ENCODE measurements at places on chromosomes 4 and X.

DNA sequence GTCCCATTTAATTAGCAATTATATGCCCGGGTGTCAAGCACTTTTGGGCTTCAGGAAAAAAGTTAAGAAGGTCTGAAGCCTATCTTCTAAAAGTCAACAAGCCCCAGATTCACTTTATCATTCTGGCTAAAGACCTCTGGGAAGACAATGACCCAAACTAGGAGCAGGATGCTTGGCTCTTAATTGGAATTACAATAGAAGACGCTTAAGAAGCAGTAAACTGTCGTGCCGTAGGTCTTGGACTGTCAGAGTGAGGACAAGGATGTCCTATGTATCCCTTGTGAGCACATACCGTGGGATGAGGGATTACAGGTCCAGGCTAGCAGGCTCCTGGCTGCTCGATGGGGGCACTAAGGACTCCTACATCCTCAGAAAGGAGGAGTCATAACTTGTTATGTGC lies 3.2 kb upstream of the ARHGAP36 start:
- DNase-seq, result no peak

DNA sequence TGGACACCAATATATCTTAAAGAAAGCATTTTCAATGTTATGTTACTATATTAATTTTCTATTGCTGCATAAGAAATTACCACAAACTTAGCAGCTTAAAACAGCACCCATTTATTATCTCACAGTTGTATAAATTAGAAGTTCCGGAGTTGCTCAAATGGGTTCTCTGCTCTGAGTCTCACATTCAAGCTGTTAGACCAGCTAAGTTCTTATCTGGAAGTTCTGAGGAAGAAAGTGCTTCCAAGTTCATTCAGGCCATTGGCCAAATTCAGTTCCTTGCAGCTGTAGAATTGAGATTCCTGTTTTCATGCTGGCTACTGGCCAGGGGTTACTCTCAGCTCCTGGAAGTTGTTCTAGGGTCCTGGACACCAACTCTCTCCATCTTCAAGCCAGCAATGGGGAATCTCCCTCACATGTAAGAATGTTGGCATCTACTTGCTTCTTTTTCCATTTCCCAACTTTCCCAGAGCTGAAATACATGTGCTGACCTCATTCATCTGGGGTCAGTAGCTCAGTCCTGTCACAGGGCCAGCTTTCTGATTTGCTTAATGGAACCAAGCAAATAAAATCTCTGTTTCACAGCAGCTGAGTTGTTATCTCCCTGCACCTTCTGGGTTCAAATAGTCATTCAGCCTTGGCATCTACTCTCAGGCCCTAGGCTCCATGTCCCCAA lies 99.6 kb upstream of the INTU start:
- DNase-seq, result no peak

DNA sequence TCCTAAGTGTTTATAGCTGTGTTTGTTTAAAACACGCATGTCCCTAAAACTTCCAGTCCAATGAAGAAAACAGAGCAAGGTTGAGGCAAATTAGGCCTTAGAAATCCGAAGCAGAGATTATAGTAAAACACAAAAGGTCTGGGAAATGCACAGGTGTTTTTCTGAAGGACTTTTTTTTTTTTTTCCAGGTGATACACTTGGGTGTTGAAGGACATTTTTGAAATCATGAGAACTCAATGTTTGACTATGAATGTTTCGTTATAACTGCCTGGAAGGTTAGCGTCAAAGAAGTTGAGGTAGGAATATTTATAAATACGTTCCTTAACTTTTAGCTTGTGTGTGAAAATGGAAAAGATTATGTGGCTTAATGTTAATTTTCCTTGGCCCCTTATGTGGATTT lies 45.5 kb downstream of the FHIP1A start:
- DNase-seq, result no peak

DNA sequence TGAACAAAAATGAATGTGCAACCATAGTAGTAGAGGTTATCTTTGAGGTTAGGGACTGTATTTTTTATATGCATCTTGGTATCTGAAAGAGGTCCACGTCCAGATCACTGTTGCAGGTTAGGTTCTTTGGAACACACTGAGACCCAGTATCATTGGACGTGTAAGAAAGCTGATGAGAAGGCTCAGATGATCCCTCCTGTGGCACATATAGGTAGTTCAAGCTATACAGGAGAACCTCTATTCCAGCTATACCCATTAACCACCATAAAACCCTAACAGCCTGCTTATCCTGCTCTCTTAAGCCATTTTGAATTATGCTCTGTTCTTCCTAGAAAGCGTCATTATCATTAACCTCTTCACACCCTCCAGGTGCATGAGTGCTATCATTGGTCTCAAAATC lies 930.7 kb upstream of the HS3ST1 start:
- no peak for DNase-seq

DNA sequence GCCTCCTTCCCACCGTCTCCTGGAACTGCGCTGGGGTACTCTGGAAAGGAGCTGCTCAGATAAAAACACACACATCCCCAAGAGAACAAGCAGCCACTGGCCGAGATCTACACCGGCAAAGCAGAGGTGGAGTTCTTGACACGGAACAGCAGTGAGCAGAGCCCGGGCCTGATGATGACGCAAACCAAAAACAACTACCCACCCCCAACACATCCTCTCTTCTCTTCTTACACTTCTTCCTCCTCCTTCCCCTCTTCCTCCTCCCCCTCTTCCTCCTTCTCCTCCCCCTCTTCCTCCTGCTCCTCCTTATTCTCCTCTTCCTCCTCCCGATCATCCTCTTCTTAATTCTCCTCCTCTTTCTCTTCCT lies 4.6 kb downstream of the PNMA5 start:
- DNase-seq, result no peak

GRCh38 chr4:111020476-111020875 lies 397.6 kb upstream of the PITX2 start:
- DNase-seq, result no peak

- DNase-seq, result no peak
Measured at GRCh38 chr4:159290321-159291030, 187.6 kb downstream of the RAPGEF2 start.

DNA sequence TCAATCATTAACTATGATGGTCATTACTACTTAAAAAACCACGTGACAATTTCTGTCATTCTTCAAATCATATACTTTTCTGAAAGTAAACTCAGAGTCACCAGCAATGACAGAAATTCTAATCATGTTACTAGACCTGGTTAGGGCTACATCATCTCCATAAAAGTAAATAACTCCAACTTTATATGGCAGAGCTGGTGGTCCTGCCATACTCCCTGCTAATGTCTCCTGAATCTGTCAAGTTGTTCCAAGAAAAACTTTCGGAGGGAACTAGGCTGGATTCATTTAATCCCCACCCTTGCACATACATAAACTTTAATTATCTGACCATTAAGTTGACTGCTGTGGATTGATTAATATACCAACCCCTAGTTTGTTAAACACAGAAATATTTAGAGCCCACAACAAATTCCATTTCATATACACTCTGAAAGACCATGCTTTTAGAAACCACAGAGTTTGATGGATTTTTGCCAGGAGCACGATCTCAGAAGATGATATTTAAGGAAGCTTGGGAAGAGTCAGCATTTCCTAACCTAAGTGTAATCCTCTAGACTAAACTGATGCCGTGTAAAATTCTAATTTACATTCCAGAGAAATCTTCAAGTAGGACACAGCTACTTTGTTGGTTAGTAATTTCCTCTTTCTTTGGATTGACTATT lies 577.0 kb downstream of the FAT4 start:
- no peak for DNase-seq

- DNase-seq, result no peak
Measured at GRCh38 chr4:5266991-5267390, 215.7 kb downstream of the STK32B start.

- no peak for DNase-seq
Measured at GRCh38 chr4:120555058-120555457, 367.5 kb downstream of the PRDM5 start.

DNA sequence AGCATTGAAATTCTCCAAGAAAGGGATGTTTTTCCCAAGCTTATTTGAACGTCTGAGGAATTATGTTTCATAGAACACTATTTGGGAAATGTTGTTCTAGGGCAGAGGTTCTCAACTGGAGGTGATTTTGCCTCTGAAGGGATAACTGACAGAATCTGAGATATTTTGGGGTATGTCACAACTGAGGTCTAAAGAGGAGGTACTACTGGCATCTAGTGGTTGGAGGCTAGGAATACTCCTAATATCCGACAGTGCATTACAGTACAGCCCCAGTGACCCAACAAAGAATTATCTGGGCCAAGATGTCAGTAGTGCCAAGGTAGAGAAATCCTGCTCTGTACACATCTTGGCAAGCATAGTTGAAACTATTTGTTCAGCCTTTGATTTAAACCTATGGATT lies 6.4 kb downstream of the HSPA4L start:
- peak; percentile 4 for DNase-seq

DNA sequence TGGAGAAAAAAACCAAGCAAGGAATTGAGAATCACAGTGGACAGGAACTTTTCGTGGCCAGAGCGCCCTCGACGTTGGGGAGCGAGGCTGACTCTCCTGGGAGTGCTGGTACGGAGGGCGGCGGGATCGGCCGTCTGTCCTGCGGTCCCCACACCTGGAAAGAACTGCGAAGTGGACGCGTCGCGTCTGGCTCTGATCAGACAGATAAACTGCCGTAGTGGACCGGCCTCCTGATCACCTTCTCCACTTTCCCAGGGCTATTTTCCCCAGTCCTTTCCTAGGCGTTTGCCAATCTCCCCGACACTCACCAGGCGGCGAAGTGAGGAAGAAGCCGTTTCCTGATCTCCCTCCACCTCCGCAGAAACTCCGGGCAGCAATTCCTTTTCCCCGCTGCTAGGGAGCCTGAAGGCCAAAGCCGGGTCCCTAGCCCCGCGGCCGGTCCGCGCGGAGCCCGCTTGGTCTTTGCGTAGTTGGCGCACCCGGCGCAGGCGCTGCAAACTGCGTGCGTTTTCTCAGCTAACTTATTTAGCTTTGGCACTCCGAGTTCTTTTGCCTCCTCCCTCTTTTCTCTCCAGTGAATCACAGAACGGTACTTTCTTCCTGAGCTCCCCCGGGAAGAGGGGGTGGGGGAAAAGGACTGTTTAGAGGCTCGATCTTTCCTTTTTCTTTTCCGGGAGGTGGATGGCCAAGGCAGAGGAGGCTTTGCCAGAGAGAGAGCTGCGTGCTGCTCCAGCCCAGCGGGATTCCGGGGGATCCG lies at the start of gene ARSJ:
Gene ARSJ (minus strand): TSS at position 500 of the 757 bp plus-strand sequence. CDS start 813 bp downstream, outside the sequence.
- no peak for DNase-seq

- no peak for DNase-seq
Measured at GRCh38 chr4:10567766-10568165, 110.5 kb upstream of the ZNF518B start.

GRCh38 chr4:156505341-156505955 lies 466.2 kb downstream of the PDGFC start:
- no peak for DNase-seq

GRCh38 chrX:121863976-121864375 lies 816.6 kb downstream of the GLUD2 start:
- no peak for DNase-seq

GRCh38 chrX:9942086-9942485 lies 25.1 kb upstream of the CLDN34 start:
- no peak for DNase-seq

Measured in NCI-H1436 treated with DMSO at 0.1 percent for 48 hours (cell line).